Fibroblast of skin of abdomen (primary cell): ENCODE measurements at places on chromosomes 2 and 18.

- DNase-seq, result no peak
Observed at GRCh38 chr18:29123706-29124530, 947.0 kb upstream of the CDH2 start.

DNA sequence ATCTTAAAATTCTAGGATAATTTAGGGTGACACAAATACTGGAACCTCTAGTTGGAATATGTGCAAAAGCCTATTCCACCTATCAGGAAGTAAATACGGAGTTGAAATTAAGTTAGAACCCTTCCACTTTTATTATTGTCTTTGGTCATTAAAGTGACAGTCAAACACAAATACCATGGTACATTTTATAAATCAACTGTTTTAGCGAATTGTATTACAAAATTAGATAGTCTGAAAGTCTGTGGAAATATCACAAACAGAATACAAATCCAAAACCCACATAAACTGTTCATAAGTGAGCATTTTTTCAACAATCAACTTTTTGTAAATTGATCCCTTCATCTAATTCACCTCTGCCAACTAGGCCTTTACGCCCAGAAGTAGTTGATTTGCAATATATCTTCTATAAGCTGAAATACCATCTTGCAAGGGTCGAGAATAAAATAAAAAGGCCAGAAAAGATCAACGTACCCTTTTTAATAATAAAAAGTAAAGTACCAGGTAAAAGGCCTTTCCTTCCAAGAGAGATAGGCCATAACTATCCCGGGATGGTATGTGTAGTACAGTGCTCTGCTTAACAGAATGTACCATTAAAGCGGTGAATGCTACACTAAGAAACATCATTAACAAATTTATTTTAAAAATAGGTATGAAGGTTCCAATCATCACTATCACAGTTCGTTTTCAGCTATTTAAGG is 1.3 kb downstream of the USP34 start:
- no peak for DNase-seq

DNA sequence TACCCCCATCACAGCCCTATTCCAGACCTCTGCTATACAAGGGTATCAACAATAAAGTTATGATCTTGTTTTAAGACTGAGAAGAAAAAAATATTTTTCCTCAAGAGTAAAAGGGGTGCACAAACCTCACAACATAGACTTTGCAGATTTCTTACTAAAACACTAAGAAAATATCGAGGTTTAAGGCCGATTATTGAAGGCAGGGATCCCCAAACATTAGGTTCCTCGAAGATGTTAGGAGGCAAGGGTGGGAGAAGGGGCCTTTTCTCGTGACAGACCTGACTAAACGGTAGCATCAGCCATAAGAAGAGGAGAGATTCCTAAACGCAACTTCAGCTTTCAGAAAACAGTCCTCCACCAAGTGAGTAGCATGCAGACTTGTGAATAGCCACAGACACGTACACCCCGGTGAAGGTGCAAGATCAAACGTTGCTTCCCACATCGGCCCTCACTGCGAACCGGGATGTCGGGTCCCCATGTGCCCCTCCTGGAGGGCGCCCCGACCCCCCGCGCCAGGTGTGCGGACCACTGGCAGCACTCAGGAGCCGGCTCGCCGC is 678 bp downstream of the PIAS2 start:
- DNase-seq, result peak; percentile 22

DNA sequence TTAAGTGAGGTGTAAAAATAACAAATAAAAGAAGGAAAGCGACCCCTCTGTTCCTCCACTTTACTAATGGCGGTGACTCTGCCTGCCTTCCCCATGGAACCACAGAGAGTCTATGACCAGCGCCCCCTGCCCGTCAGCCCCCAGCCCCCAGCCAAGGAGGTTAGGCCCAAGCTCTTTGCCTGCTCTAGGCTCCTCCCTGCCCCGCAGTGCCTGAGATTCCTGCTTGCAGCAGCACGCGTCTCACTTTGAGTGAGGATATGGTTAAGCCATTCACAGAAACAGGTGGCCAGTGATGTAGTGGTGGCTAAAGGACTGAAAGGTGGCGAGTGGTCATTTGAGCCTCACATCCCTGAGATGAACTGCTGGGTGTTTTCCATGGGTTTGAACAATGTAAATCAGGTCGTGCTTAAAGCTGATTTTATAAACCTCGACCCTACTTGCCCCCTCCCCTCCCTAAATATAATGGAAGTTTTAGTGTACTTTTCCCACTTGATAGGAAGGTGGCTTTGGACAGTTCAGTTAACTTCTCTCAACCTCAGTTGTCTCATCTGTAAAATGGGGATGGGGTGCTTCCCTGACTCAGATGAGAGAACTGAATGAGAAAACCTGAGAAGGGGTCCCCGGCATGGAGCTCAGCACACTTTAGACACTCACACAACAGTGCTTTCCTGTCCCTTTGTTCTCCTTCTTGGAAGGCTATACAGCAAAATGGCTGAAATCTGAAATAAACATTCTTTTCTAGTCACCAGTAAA is 46.5 kb downstream of the IL1RL2 start:
- no peak for DNase-seq

DNA sequence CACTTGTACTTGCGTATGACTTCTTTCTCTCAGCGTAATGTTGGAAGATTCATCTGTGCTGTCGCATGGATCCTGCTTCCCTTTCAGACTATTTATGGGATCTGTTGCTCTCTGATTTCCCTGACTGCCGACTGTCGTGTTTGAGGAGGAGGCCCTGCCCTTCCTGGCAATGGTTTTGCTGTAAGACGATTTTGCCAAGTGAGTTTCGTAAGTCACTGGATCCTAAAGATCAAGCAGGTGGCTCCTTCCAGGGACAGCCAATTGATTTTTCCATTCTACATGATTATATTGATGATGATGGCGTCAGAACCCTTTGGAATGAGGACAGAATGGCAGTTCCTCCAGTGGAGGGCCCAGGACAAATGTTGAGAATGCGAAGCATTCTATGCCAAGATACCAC is 8.7 kb upstream of the B3GNT2 start:
- DNase-seq, result no peak

DNA sequence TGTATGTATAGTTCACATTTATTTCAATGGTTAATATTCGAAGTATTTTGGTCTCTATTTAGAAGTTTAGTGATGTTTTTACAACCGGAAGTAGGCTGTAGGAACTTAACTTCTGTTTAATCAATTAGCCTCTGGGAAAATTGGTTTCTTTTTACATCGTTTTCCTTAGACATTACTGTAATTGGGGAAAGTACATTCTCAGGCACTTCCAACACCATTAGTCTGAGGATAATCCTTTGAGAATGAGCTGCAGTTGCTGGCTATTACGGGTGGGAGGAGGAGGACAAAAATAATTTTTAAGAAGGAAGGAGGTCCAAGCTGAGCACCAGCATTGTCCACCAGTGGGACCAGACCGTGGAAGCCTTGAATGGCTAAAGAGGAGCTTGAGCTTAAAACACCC is 70.4 kb upstream of the ST3GAL5 start:
- DNase-seq, result no peak

DNA sequence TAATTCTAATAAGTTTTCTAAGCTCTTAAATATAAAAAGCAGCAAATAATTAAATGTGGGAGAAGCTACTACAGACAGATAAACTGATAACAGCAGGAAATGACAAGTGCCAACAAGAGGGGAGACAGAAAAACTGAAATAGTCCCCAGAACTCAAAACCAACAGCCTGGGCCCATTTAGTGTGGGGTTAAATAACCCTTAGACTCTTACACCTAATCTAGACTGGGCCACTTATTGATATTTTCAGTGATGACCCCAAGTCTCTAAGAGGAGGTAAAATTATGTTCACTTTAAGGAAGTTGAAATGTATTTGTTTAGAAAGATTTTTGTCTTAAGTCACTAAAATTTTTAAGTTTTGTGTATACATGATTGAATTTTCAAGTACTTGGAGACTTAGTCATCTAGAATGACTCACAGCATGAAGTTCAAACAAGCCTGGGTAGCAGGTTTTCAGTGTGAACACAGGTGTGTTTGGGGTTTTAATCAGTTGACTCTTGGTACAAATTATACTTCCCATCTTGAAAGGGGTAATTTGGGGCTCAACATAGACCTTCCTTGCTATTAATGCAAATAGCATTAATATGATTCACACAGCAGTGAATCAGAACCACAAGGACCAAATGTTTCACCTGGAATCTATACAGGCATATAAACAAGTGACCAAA is 54.9 kb upstream of the MYO3B start:
- DNase-seq, result peak; percentile 11

GRCh38 chr2:59236723-59237122 is 995.6 kb upstream of the FANCL start:
- DNase-seq, result peak; percentile 33

DNA sequence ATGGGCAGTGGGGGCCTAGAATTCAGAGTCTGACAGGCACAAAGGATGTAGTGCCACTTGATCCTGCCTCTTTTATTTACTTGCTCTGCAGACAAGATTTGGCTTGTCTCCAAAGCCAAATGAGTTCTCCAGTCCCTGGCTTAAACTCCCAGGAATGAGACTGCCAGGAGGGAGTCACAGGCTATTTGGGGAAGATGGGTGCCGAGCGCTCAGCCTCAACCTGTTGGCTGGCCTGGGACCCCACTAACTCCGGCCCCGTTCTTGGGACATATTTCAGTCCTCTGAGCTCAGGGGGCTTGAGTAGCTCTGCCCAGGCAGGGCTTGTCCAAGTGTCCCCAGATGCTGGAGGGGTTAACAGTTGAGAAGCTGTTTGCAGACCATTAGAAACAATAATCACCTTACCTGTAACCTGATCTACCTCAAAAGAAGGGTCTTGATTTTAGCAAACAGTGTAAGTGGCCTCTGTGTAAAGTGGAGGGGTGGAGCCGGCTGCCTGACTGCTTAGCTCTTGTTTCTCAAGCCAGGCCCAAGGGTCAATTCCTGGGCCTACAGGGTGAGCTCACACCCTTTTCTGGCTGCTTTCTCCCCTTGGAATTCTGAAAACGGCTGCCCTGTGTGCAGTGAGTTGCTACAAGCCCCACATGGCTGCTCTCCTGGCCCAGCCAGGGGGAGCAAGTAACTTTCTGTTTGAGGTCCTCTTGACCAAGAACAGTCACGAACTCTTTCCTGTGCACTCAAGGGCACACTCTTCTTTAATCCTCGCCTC is 27.1 kb upstream of the FZD5 start:
- DNase-seq, result no peak

DNA sequence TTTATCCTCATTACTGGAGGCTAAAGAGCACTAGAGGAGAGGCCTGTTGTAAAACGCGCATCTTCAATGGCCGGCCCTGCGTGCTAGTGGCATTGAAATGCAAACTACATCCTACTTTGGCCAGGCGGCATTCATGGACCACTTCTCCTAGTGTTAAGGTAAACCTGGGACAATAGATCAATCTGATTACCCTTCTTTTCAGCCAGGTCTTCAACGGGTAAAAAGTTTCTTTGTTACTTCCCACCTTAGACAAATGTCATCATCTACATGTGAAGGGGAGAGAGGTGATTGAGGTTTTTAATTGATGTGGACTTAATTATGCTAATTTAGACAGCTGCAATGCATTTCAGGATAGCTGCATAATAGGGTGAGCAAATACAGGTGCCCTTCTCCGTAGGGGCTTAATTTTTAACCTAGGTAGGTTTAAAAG is 628.0 kb downstream of the ZEB2 start:
- no peak for DNase-seq

GRCh38 chr18:12768625-12769024 is 65.8 kb downstream of the PSMG2 start:
- peak; percentile 10 for DNase-seq

DNA sequence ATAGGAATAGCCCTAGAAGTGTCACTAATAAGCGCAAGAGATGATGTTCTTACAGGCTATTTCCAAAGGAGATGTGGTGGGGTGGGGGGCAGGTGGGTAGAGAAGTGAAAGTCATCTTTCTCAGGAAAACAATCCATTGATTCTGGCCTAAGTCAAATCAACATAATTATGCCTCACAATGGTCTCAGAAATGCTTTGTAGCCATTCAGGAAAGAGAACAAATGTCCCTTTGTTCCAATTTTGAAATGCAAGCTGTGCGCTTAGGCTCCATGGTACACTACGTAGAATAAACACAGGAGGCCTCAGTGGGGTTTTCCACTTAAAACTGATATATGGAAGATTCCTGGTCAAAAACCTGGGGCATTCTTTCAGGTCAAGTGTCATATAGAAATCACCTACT is 529.9 kb upstream of the KLHL29 start:
- no peak for DNase-seq

- DNase-seq, result peak; percentile 4
Observed at GRCh38 chr18:28884304-28884703, 707.4 kb upstream of the CDH2 start.

GRCh38 chr2:30678410-30679137 is 128.7 kb downstream of the CAPN13 start:
- DNase-seq, result no peak

GRCh38 chr2:10404324-10405143 is 43.6 kb downstream of the ODC1 start:
- no peak for DNase-seq

DNA sequence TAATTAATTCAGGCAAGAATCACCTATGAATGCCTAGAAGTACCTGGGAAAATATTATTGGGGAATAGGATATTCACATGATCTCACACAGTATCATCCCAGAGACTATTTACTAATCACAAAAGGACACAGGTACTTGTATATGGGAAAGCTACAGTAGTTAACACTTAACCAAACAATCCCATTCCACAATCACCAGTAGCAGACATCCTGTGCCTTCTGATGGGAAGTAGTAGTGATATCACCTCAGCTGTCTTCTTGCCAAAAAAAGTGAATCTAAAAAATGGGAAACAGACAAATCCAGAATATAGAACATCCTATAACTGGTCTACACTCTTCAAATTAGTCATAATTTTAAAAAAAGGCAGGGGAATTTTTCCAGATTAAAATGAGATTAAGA is 75.6 kb upstream of the CCDC150 start:
- no peak for DNase-seq

GRCh38 chr2:73594251-73594650 is 48.0 kb downstream of the NAT8 start:
- no peak for DNase-seq

DNA sequence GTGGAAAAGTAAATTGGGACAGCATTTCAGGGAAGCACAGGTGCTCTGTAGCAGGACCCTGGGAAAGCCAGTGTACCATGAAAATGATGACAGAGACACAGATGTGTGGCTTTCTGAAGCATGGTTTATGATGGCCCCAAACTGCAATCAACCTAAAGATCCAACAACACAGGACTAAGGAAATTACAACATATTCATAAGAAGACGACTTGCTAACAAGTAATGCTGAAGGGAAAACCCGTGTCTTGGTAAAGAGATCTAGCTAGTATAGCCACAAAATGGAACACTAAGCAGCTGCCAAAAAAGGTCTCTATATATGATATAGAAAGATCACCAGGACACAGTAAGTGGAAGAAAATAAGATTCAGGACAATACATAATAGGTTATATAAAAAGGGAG is 53.2 kb downstream of the UXS1 start:
- no peak for DNase-seq

GRCh38 chr2:160372010-160372356 is 121.6 kb downstream of the RBMS1 start:
- no peak for DNase-seq

DNA sequence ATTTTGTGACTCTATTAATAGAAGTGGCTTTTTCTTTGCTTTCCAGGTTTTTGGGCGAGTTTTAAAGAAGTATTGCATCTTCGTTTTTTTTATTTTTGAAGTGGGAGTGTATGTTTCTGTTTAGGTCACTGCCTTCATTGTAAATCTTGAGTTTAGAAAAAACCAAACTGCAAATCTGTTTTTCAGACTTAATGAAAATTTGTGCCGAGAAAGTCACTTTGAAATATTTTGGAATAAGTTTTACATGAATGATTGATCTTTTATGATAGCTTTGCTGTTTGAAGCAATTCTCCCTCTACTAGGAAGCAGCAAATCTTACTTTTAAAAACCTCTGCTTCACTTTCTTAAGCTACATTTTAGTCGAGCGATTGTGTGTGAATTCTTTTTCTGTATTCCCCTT is 2.2 kb downstream of the SMAD4 start:
- DNase-seq, result no peak

GRCh38 chr2:26675651-26676255 is 16.8 kb upstream of the KCNK3 start:
- DNase-seq, result no peak
